ENCODE measurements at places on chromosomes 6 and 20.

DNA sequence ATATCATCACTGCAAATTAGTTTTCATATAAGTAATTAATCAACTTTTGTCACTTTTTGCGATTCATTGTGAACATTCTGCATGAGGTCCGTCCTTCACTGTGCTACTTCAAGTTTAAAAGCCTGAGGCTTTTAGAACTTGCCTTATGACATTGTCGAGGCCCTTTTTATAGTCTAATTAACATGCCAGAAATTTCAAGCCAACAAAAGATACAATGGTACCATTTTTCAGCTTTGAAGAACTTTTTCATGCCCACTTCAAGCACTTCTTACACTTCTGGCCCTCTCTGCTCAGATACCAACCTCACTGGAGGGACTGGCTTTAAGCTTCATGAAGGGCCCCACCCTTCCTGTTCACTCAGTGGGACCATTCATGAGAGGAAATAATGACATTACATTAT is 323.1 kb downstream of the TPBG start:
- no peak for DNase-seq

DNA sequence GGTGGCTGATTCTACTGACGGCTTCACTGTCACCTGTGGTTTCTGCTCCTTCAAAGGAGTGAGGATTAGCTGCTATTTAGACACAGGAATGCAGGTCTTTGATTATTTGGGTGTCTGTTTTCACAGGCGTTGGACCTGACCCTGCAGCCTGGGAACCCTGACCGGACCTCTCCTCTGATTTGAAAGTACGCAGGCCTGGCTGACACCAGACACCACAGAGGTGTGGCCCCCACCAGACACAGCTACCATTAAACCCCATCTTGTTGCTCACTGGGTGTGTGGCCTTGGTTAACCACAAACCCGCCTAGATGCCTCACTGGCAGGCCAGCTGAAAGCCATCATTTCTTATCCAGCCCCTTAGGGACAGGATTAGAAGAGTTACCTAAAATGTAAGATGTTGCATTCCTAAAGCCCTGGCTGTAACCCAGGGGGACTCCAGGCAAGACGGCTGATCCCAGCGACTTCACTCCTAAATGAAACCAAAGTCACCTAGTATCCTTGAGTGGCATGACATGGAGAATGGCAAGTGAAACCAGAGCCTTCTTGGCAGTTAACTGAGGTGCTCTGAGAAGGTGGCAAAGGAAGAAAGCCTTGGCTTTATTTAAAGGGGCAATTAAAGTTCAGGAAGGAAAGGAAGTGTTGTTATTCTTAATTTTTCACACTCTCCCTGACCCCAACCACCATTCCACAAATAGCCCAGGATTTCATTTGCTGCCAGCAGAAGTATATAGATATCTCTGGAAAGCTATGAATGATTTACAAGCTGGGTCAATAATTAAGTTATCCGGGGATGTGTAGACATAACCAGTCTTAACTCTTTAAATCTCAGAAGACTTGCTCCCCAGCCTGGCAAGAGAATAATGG is 169.9 kb downstream of the QRSL1 start:
- DNase-seq: no peak

DNA sequence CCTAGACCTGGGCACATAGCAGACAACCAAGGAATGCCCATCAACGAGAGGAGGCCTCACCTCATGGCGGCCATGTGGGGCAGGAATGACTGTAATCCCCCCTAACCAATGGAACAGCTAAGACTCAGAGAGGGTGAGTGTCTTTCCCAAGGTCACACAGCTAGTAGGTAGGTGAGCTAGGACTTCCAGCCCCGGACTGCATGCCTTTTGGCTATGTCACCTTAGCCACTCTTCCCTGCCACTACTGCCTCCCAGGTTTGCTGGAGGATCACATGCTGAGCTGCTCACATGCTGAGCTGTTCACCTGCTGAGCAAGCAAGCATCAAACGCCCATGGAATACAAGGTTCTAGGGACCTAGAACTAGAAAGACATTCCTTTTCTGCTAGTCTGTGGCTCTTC is 188.5 kb upstream of the PMEPA1 start:
- no peak for DNase-seq

- no peak for DNase-seq
Measured at GRCh38 chr6:107560657-107561056, 70.7 kb downstream of the SOBP start.

GRCh38 chr20:52083627-52084232 is 107.8 kb downstream of the ZFP64 start:
- DNase-seq: no peak

GRCh38 chr6:80366714-80367113 is 260.2 kb downstream of the BCKDHB start:
- no peak for DNase-seq

DNA sequence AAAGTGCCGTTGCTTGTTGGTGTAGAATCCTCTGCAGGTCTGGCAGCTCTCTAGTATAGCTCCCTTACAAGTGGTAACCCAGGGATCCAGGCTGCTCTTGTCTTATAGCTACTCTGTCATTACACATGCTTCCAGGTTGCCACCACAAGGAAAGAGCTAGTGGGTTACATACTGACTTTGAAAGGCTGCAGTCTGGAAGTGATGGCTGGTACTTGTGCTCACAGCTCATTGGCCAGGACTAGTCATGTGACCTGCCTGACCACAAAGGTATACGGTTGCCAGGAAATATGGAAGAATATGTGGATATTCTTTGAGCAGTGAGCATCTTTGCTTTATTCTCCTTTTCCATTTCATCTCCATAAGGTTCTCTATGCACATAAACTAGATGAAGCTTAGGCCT is 46.0 kb downstream of the RREB1 start:
- DNase-seq: no peak

- DNase-seq: no peak
Measured at GRCh38 chr6:30162265-30163089, 869 bp upstream of the TRIM15 start.

DNA sequence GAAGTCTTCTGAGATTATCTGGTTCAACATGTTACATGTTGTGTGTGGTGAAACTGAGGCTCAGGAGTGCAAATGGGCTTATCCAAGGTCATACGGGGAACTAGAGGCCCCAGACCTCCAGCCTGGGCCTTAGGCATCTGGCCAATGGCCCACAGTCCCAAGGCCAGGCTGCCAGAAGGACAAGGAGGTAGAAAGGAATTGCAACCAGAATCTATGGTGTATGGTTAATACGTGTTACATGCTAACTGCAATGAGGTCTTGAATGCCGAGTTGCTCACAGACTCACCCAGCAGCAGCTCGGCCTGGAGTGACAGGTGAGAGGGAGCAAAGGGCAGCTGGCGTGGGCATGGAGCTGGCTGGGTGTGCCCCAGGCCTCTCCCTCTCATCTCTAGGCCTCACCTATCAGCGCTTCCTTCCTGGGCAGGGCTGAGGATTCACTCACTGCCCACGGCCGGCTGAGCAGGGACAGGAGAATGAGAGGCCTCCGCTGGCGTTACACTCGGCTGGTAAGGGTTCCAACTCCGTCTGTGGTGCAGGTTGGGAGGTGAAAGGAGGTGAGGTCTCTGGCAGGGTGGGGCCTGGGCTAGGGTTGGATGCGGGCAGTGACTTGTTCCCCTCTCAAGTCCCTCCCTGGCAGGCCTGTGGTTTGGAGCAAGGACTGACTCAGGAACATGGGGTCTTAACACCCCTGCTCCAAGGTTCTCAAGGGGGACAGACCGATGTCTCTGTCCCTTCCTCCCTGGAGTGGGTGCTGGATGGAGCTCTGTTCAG is at the start of gene TLDC2:
Gene TLDC2, plus strand, starts transcription at position 437 of the 771 bp plus-strand sequence. Its CDS starts 37 bp downstream, at position 474.
- DNase-seq: no peak

DNA sequence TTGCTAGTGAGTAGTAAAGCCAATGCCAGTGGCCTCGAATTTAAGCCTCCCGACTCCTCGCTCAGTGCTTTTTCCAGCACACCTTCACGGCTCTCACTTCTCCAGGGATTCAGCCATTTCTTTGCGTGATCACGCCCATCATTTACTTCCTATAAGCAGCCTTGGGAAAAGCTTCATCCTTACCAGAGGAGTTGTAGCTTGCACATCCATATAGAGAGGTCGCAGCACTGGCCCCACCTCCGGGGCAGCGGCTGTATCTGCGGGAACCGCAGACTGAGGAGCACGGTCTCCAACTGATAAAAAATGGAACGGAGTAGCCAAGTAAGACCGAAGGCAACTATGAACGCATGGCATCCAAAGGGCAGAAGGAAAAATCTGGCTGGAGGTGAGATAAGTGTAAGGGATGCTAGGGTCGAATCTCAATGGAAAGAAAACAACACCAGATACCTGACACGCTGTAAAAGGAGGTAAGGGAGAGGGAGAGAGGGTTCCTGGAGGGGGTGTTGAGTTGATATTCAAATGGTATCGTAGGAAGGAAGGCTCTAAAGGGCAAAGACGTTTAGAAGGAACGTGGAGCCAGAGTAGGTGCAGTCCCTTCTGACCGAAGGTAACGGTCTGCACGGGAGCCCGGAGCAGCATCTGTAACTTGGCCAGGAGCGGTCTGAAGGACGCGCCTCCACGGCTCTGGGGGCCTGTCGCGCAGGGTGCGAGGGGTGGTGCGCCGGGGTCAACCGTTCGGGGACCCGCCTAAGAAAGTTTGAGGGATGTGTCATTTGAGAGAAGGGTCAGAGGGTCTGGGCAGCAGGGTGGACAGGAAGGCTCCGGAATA is 640 bp downstream of the NFS1 start:
- no peak for DNase-seq

DNA sequence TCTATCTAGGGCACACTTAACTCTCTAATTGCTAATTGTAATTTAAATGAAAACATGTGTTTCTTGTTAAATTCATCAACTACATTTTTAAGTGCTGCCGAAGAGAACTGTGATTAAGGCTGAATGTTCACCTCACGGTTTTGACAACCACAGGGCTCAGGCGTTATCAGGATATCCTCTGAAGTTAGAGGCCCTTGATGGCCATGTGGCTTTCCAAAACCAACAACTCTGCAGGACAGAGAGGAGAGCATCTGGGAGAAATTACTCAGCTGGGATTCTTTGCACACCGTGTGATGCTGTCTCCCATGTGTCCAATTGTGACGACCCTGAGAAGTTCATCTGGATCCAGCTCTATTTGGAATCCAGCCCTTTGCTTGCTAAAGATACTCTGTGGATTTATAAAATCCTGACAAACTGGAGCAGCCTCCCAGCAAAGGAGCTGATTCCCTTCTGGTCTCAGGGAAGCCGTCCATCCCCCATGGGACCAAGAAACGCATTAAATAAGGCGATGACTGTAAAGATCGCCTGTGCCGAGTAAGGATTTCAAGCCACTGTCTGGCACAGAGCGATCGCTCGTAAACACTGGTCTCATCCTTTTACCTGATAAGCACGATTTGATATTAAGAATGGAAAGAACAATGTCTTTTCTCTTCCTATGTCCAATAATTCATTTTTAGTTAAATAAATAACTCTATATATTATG is 401.1 kb downstream of the CD83 start:
- no peak for DNase-seq

GRCh38 chr20:6081236-6081635 is 27.4 kb upstream of the LRRN4 start:
- peak; percentile 2 for DNase-seq

- DNase-seq: no peak
Measured at GRCh38 chr20:63750807-63751470, 11.4 kb downstream of the SLC2A4RG start.

- DNase-seq: no peak
Measured at GRCh38 chr6:6942831-6943230, 164.9 kb upstream of the RREB1 start.

- DNase-seq: no peak
Measured at GRCh38 chr6:153084393-153084792, 46.7 kb downstream of the RGS17 start.

DNA sequence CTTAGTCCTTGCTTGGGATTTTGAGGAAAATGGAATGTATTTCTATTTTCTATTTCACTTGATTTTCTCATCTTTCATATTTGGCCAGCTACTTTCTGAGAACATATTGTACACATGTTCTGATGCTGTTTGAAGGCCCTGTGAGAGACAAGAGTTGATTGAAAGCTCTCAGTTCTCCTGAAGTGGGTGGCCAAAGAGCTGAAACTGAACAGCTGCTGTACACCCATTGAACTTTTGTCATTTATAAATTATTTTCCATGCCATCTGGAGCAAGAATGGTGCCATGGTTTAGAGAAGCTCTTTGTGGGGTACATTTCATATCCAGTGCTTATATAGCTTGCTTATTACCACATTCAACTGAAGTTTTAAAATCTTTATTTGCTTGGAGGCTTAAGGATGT is 298.3 kb downstream of the PRL start:
- no peak for DNase-seq

DNA sequence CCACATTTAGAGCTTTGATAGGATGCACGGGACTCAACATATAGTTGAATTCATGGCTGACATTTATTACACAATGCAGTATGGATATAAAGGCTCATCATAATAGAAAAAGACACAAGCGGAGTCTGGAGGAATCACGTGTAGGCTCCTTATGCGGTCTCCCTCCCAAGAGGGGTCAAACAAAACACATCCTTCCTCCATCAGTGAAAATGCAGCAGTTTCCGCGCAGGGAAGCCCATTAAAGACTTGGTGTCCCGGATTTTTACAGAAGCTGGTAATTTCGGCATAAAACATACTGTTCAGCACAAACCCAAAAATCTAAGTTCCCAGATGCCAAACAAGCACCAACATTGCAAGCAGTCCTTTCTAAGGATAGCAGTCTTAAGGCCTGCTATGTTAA is 1.1 kb downstream of the USP45 start:
- DNase-seq: no peak

Data from anterior cingulate cortex (tissue), 58 donors.